ENCODE measurements at places on chromosomes 1 and 21.

DNA sequence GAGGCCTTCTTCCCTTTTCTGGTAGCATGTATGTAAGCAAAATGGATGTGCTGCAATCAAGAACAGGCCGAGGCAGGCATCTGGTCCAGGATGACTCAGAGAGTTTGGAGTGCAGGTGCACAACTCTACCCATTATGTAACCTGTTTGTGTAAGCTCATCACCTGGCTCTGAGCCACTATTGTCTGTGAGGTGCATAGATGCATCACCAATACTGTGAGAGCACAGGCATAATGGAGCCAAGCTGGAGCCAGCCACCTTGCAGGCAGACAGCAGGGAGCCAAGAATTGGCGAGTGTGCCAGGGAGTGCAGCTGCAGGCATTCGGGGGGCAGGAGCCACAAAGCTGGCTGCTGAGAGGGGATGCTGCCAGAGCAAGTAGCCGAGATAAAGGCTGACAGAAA is 549.9 kb upstream of the RGS18 start:
- DNase-seq = no peak

- peak; percentile 73 for DNase-seq
Observed at GRCh38 chr1:109776911-109777310, 13.2 kb upstream of the EPS8L3 start.

- peak; percentile 7 for DNase-seq
Observed at GRCh38 chr21:38470755-38471154, 27.5 kb downstream of the ERG start.

GRCh38 chr1:76865696-76866286 is 1.5 kb upstream of the ST6GALNAC5 start:
- DNase-seq = no peak

DNA sequence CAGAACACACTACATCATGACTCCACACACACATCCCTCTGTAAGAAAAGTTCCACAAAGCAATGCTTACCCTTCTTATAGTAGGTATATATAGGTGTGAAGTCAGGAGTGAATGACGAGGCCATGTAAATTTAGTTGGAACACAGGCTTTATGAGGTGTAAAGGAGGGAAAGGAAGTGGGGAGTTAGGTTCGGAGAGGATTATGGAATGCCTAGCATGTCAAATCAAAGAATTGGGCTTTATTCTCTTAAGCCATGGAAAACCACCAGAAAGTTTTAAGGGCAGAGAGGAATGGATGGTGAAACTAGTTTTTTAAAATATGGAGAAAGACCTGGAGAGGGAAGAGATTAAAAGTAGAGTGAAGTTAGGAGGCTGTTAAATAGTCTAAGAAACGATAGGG is 26.3 kb downstream of the TFAP2E start:
- no peak for DNase-seq

DNA sequence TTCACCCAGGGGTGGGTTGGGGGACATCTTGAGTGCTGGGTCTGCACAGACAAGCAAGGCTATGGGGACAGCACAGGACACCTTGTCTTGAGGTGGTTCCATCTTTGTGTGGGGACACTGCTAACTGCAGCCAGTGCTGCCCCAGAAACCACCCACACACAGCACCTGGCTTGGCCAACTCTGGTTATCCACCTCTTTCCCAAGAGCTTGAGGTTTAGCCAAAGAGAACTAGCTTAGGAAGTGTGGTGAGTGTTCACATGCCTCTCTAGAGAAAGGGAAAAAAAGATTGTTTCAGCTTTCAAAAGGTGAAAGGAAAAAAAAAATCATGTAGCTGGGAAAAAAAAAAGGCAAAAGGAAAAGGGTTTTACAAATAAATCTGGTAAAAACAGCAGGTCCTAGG is 32.4 kb downstream of the BCAR3 start:
- no peak for DNase-seq

DNA sequence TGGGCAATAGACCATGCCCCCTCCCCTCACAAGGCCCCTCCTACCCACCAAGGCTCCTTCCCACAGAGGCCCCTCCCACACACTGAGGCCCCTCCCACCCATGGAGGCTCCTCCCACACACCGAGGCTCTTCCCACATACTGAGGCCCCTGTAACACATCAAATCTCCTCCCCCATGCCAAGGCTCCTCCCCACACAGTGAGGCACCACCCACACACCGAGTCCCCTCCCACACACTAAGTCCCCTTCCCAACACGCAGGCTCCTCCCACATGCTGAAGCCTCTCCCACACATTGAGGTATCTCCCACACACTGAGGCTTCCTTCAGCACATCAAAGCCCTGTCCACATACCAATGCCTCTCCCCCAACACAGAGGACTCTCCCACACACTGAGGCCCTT is 391.8 kb downstream of the CAMTA1 start:
- DNase-seq = no peak

Measured in kidney glomerular epithelial cell (primary cell).